CD4-positive, CD25-positive, alpha-beta regulatory T cell (primary cell): ENCODE measurements at places on chromosomes 16 and 17.

DNA sequence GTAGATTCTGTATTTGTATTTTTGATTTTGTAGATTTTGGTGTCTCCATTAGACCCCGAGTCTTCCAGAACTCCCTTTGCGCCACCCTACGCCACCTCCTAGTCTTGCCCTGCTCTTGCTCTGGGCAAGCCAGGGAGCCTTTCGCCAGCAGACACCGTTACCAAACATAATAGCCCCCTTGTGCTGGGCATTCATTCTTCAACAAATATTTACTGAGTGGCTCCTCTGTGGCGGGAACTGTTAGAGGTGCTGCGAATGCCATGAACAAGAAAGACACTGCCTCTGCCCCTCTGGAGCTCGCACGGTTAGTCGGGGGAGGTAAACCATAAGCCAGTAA lies 841 bp upstream of the GPT2 start:
- no peak for DNase-seq

- DNase-seq = no peak
Measured at GRCh38 chr17:34556931-34557330, 22.5 kb upstream of the TMEM132E start.

DNA sequence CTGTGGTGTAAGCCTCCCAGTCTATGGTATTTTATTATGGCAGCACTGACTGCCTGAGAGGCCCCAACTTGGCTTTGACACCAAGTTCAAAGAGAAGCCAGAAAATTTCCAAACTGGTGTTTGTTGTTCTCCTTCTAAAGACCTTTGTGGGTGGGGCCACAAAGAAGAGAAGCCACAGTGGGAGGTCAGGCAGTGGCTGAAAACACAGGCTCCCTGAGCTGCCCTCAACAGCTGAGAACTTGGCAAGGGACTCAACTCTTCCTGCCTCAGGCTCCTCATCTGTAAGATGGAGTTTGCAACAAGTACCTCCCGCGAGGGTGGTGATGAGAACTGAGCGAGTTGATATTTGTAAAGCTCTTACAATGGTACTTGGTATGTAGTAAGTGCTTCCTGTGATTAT lies 18.2 kb downstream of the CES5A start:
- no peak for DNase-seq

DNA sequence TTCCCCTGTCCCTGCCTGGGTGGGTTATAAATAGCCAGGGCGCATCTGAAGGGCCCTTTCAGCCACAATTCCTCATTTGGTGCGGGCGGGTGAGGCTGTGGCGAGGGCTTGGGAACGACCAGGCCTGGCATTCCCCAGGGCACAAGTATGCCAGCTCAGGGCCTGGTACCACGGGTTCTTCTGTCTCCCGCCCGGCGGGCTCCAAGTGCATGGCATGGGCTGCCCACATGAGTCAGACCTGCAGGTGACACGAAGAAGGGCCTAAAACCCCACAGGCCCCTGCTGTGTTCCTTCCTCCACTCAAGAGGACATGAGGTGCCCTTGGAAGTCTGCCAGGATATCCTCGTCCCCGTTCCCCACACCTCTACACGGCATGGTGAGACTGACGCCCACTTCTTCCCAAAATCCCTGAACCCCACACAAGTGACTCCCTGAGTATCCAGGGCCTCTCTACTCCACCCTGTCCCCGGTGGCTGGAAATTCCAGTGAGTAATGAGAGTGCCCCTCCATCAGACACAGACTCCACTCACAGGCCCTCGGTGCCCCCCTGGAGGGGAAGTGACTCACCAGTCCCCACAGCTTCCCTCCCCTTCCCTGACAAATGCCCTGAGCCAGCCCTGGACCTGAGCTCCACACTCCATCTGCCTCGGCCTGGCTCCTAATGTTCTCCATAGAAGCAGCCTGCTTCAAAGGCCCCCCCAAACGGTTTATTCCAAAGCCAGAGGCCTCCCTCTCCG lies 68.8 kb downstream of the ABR start:
- no peak for DNase-seq

GRCh38 chr16:73614131-73614530 lies 566.2 kb upstream of the ZFHX3 start:
- DNase-seq = no peak

DNA sequence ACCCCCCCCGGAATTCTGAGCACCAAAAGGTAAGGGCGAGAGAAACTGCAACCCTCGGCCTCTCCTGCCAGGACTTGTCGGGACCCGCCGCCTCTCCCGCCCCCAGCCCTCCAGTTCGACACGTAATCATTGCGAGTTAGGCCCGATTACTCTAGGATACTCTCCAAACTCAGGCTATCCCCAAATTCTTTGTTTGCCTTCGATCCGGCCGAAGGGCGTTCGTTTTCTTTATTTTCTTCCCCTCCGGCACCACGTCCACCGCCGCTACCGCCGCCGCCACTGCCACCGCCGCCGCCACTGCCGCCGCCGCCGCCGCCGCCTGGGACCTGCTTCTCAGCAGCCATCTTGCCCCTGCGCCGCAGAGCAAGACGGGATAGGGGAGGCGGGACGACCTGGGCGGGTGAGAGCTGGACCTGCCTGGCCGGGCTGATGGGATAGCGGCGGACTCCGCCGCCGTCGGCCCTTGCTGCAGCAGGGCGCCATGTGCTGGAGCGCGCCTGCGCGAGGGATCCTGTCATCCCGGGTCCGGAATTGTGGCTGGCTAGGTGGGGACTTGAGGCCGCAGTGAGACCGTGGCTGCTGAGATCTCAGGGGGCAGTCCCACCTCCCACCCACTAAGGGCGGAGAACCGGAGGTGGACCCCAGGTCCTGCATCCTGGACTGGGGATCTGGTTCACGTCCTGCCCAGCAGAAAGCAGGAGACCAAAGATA lies at the start of gene SRP68:
SRP68 (minus strand) TSS at position 370 of the 711 bp plus-strand sequence; CDS start at position 344, 26 bp downstream.
- peak; percentile 75 for DNase-seq

GRCh38 chr16:56480776-56481467 lies 29.6 kb downstream of the OGFOD1 start:
- DNase-seq = no peak

- DNase-seq = peak; percentile 75
Measured at GRCh38 chr16:88703486-88704309, 2.5 kb downstream of the RNF166 start.

GRCh38 chr17:50173335-50173941 lies 7.6 kb downstream of the SGCA start:
- DNase-seq = no peak

GRCh38 chr17:43548689-43549379 lies 2.7 kb upstream of the ETV4 start:
- DNase-seq = no peak

DNA sequence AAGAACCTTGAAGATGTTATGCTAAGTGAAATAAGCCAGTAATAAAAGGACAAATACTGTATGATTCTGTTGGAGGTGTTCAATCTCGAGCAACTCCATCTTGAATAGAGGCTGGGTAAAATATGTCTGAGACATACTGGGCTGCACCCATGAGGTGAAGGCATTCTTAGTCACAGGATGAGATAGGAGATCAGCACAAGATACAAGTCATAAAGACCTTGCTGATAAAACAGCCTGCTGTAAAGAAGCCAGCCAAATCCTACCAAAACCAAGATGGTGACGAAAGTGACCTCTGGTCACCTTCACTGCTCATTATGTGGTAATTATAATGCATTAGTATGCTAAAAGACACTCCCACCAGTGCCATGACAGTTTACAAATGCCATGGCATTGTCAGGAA lies 98.1 kb downstream of the RGS9 start:
- DNase-seq = no peak

GRCh38 chr17:4902540-4902939 lies 358 bp downstream of the CHRNE start:
- no peak for DNase-seq

GRCh38 chr17:77783991-77784820 lies 174.3 kb upstream of the TNRC6C start:
- DNase-seq = peak; percentile 78
